ENCODE measurements at places on chromosomes 3 and 15. TPM values are rescaled to one million over a fixed set of nuclear protein-coding genes. Genes with fewer than 3 reads are reported as not detected.

The CHRM5 gene
- 0.02 TPM for total RNA-seq

The AGBL1 gene
- not detected for total RNA-seq

The VGLL3 gene
- total RNA-seq, result 6.8 TPM

The PTPRG gene
- total RNA-seq, result 2.8 TPM

The PLA2G4E gene
- total RNA-seq, result not detected

The CACNA1D gene
- 0.61 TPM for total RNA-seq

The STARD5 gene
- 2.0 TPM for total RNA-seq

The CELSR3 gene
- total RNA-seq, result 4.5 TPM

The BTLA gene
- total RNA-seq, result not detected

The MFAP1 gene
- total RNA-seq, result 24.6 TPM

The KY gene
- 0.08 TPM for total RNA-seq

The FAM81A gene
- total RNA-seq, result 12.7 TPM

The FRMD4B gene
- 1.5 TPM for total RNA-seq

The AVEN gene
- total RNA-seq, result 21.4 TPM

The CCR3 gene
- not detected for total RNA-seq

Data from A549 treated with CORT108297 at 1 μM for 4 hours (cell line).